ENCODE measurements at places on chromosomes 1 and 21.
A peak's percentile ranks its signal among the peaks of the same experiment; 100 is the strongest.

- no peak overlapping the region for H3K27ac ChIP-seq
- no peaks in the 10 kb centered on the region for H3K27me3 ChIP-seq
- no peak overlapping the region for H3K4me3 ChIP-seq
- DNase-seq = no peak
- H3K4me1 ChIP-seq = peaks cover 2% of the 10 kb centered on the region
These were observed 28.6 kb downstream of the PTPRU start for GRCh38 chr1:29264773-29265389.

- H3K4me1 ChIP-seq = peaks cover 4% of the 10 kb centered on the region
- H3K27me3 ChIP-seq = peaks cover 21% of the 10 kb centered on the region
- no peak for DNase-seq
- H3K27ac ChIP-seq = no peak overlapping the region
- H3K36me3 ChIP-seq = no peaks in the 10 kb centered on the region
These were observed 4.5 kb downstream of the ADARB1 start for GRCh38 chr21:45078877-45079281.

DNA sequence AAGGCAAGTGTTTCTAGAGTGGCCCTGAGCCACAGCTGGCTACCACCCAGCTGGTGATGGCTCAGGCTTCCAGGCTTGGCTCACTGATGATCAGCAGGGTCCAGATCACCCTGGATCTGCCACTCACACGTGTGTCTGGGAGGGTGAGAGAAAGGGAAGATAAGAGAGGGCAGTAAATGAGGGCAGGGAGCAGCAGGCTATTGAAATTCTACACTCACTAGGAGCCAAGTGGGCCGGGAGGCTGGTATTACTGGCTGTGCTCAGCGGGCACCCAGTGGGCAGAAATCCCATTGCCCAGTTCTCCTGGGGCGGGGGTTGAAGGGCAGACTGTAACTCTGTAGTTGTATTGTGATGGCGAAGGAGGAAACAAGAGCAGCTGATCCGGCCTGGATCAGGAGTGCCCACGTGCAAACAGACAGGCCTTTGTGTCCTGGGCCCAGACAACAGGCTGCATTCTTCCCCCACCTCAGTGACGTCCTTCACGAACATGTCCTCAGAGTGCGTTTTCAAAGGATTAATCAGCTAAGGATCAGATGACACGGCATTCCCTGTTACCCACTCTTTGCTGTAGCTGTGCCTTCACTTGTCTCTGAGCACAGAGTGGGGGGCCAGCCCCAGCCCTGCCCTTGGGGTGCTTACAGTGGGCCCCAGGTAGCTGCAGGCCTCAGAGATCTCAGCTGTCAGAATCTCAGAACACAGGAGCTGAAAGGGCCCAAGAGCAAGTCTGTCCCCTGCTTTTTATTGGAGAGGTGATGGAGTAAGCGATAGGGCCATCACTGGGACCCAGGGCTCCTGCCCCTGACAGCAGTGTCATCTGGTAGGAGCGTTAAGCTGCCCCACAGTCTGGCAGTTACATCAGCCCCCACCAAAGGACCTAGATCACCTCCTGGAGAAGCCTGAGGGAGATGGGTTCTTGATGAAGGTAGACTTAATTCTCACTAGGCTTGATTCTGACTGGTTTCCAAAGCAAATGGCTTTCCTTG is 60.5 kb downstream of the ATP1A1 start:
- H3K4me1 ChIP-seq = peaks cover 21% of the 10 kb centered on the region
- no peaks in the 10 kb centered on the region for H3K36me3 ChIP-seq

DNA sequence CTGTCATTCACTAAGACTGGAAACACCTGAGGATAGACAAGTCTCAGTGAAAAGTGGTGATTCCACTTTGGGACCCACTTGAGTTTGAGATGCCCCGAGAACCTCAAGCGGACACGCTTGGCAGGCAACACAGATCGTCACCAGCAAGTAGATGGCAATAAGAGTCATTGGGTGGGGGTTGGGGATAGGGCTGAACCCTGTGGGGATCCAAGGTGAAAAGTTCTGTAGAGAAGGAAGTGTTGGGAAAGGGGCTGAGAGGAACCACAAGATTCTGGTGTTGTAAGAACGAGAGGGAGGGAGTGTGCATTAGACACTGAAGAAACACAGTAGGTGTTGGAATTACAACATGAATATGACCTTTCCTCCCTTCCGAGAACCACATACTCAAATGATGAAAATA is 45.4 kb upstream of the TDRD10 start:
- no peaks in the 10 kb centered on the region for H3K4me1 ChIP-seq
- H3K27me3 ChIP-seq = peaks cover 14% of the 10 kb centered on the region
- H3K27ac ChIP-seq = no peak overlapping the region
- DNase-seq = no peak

DNA sequence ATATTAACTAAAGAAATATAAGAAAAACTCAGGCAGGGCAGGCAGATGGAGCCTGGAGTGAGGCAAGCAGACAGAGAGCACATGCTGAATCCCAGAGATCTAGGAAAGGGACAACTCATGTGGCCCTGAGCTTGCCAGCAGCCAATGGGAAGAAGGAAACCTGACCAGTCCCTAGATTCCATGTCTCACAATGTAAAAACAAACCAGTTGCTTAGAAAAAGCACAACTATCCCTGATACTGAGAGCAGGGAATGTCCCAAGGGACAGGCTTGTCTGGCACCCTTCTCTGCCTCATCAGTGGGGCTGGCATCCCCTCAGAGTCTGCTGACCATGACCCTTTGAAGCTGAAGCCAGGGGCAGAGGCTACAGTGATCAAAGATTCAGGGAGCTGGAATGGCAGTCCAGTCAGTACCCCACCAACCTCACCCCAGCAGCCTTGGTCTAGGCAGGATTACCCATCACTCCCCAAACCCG is 27.8 kb downstream of the HSPG2 start:
- H3K27ac ChIP-seq = peak overlapping the region; percentile 16
- peaks cover 11% of the 10 kb centered on the region for H3K36me3 ChIP-seq
- no peak overlapping the region for H3K4me3 ChIP-seq
- no peak for DNase-seq

DNA sequence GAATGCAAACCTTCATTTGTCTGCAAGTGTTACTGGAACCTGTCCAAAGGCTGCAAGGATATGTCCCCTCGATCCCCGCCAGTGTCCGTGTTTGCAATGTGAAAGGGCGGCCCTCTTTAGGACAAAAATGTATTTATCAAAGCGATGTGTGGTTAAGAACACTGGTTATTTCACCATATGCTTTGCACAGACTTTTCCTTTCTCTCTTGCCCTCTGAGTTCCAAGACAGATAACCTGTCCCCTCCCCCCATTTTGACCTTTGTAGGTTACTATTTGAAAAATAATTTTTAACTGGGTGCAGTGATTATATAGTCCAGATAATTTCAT is 1.8 kb downstream of the CHRM3 start:
- no peaks in the 10 kb centered on the region for H3K36me3 ChIP-seq
- peak overlapping the region; percentile 85 for H3K4me3 ChIP-seq
- peaks cover 23% of the 10 kb centered on the region for H3K4me1 ChIP-seq
- H3K27ac ChIP-seq = no peak overlapping the region

- peaks cover 20% of the 10 kb centered on the region for H3K27me3 ChIP-seq
- DNase-seq = no peak
- no peak within 1 kb of the TSS for H3K4me3 ChIP-seq
- no peaks in the 10 kb centered on the region for H3K36me3 ChIP-seq
- H3K4me1 ChIP-seq = no peaks in the 10 kb centered on the region
These were observed at the start of gene HMGB4 for GRCh38 chr1:33863779-33864178. Gene HMGB4, plus strand, starts transcription at chr1:33864079. Its CDS starts 113 bp downstream, at chr1:33864192.

DNA sequence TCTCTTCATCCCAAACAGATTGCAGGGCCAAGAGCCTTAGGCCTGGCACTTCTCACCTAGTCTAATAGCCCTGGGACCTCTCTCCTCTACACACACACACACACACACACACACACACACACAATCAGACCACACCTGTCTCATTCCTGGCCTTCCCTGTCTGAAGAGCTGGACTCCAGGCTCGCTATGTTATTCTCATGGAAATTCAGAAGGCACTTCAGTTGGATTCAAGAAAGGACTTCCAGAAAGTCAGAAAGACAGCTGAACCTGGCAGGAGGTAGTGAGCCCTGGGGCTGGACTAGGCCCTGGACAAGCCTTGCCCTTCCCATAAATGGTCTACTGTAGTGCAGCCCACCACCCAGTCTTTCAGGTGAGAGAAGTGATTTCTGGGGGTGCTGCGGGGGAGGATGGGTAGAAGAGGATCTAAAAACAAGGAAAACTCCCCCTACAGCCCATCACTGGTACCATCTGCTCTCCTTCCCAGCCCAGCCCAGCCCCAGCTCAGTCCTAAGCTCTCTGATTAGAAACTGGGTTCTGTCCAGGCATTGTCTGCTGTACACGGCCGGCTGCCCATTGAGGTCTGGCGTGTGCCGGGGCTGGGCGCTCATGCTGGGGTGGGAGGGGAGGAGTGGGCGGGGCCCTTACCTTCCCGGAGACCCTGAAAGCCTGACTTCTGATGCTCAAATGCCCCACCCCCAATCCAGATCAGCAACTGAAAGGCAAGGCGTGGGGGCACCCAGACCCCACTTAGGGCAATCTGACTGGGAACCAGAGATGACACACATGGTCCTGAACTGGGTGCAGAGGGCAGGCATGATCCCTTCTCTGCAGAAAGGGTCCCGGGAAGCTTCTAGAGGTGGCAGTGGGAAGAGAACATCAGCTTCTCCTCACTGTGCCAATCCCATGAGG is 2.5 kb downstream of the KIF21B start:
- H3K36me3 ChIP-seq = no peaks in the 10 kb centered on the region
- peaks cover 13% of the 10 kb centered on the region for H3K27me3 ChIP-seq
- peaks cover 18% of the 10 kb centered on the region for H3K4me1 ChIP-seq
- no peak overlapping the region for H3K27ac ChIP-seq
- no peak overlapping the region for H3K4me3 ChIP-seq
- no peak for DNase-seq

DNA sequence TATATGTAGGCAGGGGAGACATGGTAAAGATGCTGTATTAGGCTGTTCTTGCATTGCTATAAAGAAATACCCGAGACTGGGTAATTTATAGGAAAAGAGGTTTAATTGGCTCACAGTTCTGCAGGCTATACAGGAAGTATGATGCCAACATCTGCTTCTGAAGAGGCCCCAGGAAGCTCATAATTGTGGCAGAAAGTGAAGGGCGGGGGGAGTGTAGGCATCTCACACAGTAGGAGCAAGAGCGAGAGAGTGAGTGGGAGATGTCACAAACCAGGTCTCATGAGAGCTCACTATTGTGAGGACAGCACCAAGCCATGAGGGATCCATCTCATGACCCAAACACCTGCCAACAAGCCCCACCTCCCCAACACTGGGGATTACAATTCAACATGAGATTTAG is 21.1 kb downstream of the MAN1A2 start:
- no peak overlapping the region for H3K4me3 ChIP-seq
- H3K27me3 ChIP-seq = no peaks in the 10 kb centered on the region
- DNase-seq = no peak
- no peak overlapping the region for H3K27ac ChIP-seq
- H3K4me1 ChIP-seq = peaks cover 23% of the 10 kb centered on the region

- DNase-seq = no peak
- peaks cover 8% of the 10 kb centered on the region for H3K27me3 ChIP-seq
- H3K27ac ChIP-seq = no peak overlapping the region
- no peak overlapping the region for H3K4me3 ChIP-seq
- H3K36me3 ChIP-seq = no peaks in the 10 kb centered on the region
- H3K4me1 ChIP-seq = peaks cover 7% of the 10 kb centered on the region
These were observed 1.1 kb upstream of the ARHGAP30 start for GRCh38 chr1:161070761-161071160.

DNA sequence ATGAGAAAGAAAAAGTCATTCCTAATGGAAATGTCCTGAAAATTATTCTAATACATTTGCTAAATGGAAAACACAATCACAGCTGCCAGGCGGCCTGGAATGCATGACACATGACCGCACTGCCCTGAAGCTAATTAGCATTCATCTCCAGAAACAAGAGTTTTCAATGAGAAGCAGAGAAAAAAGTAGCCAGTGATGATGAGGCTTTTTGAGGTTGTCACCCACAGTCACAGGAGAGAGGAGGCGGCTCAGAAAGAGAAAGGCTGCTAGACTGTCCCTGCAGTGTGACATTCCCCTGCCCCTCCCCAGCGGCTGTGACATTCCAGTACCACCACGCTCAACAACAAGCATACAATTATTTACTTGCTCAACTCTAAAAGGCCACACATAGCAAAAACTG is 122.9 kb upstream of the KRTAP19-8 start:
- H3K27me3 ChIP-seq = peaks cover 5% of the 10 kb centered on the region
- no peak for DNase-seq
- H3K4me1 ChIP-seq = peaks cover 8% of the 10 kb centered on the region

DNA sequence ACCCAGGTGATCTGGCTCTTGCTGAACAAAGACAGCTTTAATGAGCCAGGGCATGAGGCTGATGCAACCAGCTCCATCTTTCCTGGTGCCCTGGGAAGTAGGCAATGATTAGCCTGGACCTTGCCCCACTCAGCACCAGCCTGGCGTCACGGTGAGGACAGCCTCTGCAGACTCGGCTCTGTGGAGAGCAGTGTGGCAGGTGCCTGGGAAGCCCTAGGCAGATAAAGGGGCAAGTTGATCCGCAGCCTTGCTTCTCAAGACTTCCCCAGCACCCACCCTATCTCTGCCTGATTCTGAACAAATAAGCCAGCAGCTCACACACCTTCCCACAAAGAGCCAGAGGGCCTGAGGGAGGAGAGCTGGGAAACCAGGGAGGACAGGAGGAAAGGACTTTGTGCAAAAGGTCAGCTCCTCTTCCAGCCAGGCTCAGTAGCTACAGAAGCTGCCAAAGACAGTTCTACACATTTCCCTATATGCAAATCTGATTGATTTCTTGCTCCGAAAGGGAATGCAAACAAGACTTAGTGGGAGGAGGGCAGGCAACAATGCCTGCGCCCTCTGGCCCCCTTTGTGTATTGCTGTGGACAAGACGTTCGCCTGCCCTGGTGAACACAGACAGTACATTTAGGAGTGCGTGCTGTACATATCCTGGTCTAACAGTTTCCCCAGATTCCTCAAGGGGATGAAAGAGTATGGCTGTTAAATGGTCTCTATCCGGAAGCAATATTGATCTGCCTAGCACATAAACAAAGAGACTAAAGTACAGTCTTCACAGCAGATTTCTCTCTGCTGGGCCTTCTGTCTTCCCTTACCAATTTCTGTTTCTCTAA is 63.8 kb downstream of the BCAR3 start:
- H3K27me3 ChIP-seq = no peaks in the 10 kb centered on the region
- peak overlapping the region; percentile 89 for H3K27ac ChIP-seq
- peak; percentile 34 for DNase-seq
- H3K36me3 ChIP-seq = no peaks in the 10 kb centered on the region
- H3K4me1 ChIP-seq = peaks cover 61% of the 10 kb centered on the region

GRCh38 chr1:214006845-214007244 is 19.1 kb downstream of the PROX1 start:
- H3K4me3 ChIP-seq = no peak overlapping the region
- H3K27me3 ChIP-seq = no peaks in the 10 kb centered on the region
- peak overlapping the region; percentile 88 for H3K27ac ChIP-seq
- DNase-seq = no peak
- peaks cover 17% of the 10 kb centered on the region for H3K36me3 ChIP-seq
- peaks cover 69% of the 10 kb centered on the region for H3K4me1 ChIP-seq

GRCh38 chr1:61337037-61337436 is 254.7 kb downstream of the NFIA start:
- peak overlapping the region; percentile 99 for H3K27ac ChIP-seq
- H3K4me3 ChIP-seq = no peak overlapping the region
- no peak for DNase-seq
- H3K4me1 ChIP-seq = peaks cover 37% of the 10 kb centered on the region
- no peaks in the 10 kb centered on the region for H3K27me3 ChIP-seq
- no peaks in the 10 kb centered on the region for H3K36me3 ChIP-seq

Measured in progenitor cell of endocrine pancreas (in vitro differentiated cells).